NCI-H345 (cell line): ENCODE measurements at places on chromosomes 1 and 21.

- no peak for DNase-seq
These were observed 16.8 kb upstream of the POGZ start for GRCh38 chr1:151476083-151476482.

GRCh38 chr1:115924770-115925169 is 51.5 kb upstream of the SLC22A15 start:
- no peak for DNase-seq

DNA sequence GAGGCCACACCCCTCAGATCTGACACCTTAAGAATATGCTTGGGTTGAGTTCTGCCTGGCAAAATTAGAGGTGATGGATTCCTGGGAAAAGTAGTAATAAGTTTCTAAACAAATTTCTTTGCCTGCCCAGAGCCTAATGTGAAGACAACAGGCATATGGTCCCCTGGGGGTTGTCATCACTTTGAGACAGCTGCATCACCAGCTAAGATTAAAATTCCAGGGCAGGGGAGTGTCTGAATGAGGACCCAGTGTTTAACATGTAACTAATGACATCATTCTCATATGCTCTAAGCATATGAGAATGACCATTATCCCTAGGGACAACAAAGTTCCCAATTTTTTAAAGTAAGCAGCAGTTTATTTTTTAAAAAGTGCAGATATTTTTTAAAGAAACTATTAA is 432.2 kb downstream of the PCP4 start:
- no peak for DNase-seq

GRCh38 chr1:61523229-61523628 is 201.7 kb downstream of the TM2D1 start:
- DNase-seq = no peak

- no peak for DNase-seq
These were observed 139.1 kb upstream of the FMN2 start for GRCh38 chr1:239952348-239953308.

DNA sequence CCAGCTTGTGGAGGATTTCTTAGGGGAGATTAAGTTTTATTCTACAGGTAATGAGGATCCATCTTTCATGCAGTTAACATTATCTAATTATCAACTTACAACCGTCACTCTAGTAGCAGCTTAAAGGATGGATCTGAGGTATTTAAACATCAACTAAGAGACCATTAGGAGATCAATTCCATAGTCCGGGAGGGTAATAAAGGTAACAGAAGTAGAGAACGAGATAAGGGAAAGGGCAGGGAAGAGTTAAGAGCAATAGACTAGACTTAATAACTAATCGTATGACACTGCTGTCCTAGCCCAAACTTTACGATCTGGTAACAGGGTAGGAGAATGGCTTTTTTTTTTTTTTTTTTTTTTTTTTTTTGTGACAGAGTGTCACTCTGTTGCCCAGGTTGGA is 19.5 kb upstream of the CCDC17 start:
- DNase-seq = no peak

- DNase-seq = no peak
These were observed 20.0 kb downstream of the F11R start for GRCh38 chr1:161000736-161001480.

DNA sequence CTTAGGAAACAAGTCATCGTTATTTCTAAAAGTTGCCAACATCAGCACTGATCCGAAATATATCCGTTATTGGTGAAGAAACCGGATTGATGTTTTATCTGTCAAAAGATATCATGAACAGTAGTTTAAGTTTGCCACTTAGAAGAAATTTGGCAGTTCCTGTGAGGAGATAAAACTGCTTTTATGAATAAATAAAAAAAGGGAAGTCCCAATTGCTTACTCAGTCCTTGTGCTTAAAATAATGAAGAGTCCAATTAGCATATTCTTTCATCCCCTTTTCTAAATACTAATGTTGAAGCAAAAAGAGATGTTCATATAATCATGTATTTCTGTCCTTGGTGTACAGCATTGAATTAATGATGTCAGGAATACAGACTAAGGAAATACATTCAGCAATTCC is 164.6 kb downstream of the NCAM2 start:
- no peak for DNase-seq

GRCh38 chr1:165486663-165487062 is 41.7 kb upstream of the RXRG start:
- no peak for DNase-seq

DNA sequence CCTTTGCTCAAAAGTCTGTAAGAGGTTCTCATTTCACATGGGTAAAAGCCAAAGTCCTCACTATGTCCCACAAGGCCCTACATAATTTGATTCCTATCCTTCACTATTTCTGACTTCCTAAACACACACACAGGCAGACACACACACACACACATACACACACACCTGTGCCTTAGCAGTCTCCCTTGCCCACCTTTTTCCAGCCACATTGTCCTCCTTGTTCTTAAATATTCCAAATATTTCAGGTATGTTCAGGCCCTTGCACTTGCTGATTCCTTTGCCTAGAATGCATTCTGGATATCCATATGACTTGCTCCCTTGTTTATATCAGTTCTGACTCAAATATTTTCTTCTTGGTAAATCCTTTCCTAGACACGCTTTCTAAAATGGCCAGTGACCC is 54.6 kb downstream of the NTNG1 start:
- DNase-seq = no peak

- DNase-seq = no peak
These were observed 192.3 kb upstream of the C1orf87 start for GRCh38 chr1:60265560-60266535.

- DNase-seq = no peak
These were observed 47.2 kb downstream of the CAPN9 start for GRCh38 chr1:230794431-230794830.

DNA sequence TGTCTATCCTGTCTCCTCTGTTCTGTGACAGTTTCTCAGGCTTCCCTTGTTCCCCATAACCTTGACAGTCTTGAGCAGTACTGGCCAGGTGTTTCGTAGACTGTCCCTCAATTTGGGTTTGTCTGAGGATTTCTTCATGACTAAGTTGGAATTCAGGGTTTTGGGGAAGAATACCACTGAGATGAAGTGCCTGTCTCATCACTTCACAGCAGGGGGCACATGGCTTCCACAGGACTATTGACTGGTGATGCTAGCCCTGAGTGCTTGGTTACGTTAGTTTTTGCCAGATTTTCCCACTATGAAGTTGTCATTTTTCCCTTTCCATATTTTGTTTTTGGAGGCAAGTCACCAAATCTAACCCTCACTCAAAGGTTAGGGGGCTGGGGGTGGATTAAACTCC is 45.7 kb downstream of the CDCP2 start:
- DNase-seq = no peak

DNA sequence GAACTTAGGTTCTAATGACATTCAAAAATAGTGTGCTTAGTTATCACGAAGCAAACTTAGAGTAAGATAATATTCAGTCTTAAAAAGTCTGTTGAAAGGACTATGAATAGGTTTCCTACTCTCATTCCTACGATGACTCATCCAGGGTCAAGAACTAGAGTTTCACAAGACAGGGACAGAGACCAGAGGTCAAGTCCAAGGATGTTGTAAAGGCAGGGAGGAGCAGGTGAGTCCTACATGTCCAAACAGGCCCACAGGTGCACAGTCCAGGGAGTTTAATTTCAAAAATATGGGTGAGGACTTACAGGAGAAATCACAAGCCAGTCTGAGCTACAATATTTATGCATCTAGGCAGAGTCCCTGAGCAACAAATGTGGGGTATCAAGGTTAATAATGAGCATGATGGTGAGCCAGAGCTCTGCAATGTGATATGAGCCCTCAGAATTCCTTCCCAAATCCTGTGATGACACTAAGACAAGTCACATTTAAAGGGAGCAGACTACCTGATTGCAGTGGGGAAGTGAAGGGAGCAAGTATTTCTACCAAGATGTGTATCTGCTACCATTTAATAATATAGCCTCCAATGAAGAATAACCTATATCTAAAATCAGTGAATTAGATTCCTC is 100.0 kb upstream of the NRIP1 start:
- DNase-seq = no peak

- DNase-seq = peak; percentile 66
These were observed 44.5 kb downstream of the ELAPOR1 start for GRCh38 chr1:109158433-109158832.

DNA sequence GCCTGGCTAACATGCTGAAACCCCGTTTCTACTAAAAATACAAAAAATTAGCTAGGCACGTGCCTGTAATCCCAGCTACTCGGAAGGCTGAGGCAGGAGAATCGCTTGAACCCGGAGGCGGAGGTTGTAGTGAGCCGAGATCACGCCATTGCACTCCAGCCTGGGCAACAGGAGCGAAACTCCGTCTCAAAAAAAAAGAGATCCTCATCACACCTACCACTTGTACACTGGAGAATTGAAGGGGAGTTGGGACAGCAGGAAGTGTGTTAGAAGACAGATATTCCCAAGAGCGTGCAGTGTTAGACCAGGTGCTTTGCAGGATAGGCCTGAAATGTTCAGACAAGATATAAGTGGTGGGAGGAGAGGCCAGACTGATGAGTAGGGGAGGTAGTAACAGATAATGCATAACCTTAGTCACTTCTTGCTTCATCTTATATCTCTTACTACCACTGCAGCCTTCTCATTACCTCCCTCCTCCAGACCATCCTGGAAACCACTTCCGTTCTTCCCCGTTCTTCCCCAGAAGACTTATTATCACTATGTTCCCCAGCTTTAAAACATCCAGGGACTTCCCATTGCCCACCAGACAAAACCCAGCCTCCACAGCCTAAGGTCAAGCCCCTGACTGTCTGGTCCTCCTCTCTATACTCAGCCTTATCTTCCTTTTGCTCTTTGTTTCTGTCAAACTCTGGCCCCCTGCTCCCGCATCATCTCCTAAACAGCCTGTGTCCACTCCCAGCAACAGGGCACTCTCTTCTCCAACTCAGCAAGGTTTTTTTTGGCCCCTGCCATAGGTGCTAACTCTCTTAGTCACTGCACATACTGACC is 21.3 kb downstream of the FAM20B start:
- DNase-seq = no peak

GRCh38 chr1:156073740-156074139 is 8.5 kb downstream of the MEX3A start:
- no peak for DNase-seq

DNA sequence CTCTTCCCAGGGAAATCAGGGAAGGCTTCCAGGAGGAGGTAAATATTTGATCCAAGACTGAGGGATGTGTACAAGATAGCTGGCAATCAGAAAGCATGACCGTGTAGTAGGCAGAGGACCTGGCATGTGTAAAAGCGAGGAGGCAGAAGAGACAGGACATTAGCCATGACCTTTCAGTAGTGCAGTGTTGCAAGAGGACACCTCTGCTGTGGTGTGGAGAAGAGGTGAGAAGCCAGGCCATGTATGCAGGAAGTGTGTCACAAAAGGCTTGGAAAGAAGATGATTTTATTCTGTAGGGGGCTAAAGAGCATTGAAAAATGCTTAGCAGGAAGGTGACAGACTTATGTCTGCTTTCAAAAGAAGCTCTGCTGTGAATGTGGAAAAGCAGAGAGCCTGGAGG is 381.0 kb downstream of the ZP4 start:
- DNase-seq = no peak

- no peak for DNase-seq
These were observed 49.7 kb downstream of the LMX1A start for GRCh38 chr1:165306543-165307434.

GRCh38 chr1:46585312-46585938 is 18.6 kb downstream of the MKNK1 start:
- no peak for DNase-seq

DNA sequence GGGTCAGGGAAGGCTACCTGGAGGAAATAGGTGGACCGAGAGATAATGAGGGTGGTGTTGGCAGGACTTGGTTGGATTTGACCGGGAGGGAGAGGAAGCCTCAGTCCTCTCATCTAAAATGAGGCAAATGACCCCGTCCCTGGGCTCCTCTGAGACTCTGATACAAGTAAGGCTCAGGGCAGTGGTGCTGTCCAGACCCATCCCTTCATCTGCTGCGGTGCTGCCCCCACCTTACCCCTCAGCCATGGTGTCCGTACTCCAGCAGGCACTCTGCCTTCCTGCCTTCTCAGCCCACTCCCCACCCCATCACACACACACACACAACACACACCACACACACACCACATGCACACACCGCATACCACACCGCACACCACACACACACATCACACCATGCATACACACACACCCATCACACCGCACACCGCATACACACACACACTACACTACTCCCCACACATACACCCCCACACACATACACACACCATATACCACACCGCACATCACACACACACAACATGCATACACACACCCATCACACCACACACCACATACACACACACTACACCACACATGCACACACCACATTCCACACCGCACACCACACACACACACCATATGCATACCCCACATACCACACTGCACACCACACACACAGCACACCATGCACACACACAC is 29.4 kb upstream of the SLC26A9 start:
- DNase-seq = no peak

DNA sequence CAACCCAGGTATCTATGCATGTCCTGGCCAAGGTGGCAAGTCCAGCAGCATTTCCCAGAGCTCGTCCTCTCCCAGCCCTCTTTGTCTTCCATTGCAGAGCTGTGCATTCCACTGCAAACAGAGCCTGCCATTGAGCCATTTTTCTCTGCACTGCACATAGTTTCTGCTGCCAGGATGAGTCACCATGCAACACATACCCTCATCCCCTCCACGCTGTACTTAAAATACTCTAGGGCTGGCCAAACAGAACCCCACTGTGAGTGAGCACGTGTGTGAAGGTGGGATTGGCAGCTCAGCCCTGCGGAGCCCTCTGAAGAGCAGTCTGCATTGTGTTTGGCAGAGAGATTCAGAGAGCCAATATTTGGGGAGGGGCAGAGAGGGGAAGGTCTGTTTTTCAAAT is 3.9 kb upstream of the ATP1B1 start:
- DNase-seq = peak; percentile 93

GRCh38 chr21:35363458-35363857 is 314.4 kb upstream of the RUNX1 start:
- DNase-seq = no peak

DNA sequence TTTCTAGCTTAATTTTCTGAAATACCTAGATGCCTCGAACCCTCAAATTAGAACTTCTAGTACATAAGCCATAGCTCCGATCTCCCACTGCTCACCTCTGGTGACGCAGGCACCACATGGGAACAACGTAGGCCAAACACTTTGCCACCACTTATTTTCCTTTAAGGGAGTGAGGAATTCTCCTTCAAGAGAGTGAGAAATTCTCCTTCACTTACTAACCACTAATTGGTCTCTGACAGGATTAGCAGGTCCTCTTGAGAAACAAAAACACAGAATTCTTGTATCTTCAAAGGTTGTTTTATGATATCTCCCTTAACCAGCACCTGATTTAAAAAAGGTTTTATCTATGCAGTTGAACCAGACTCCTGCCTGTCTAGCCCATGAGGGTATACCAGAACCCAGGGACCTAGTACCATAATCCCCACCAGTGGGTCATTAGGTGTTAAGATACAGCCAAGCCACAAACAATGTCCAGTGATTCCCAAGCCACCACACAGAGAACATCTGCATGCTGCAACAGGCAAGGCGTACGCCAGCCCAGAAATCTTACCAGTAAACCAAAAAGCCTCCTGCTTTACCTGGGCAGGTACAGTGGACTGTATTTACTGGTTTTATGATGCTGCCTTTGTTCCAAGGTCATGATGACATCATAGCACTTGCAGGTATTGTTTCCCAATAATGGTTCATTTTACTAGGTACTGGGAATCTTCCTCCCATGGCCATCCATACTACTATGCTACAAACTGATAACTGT is 20.3 kb upstream of the CXADR start:
- no peak for DNase-seq

- DNase-seq = no peak
These were observed 300.2 kb upstream of the DUSP10 start for GRCh38 chr1:222042120-222042519.

- no peak for DNase-seq
These were observed 20.9 kb downstream of the BATF3 start for GRCh38 chr1:212678456-212679410.

- DNase-seq = no peak
These were observed 2.1 kb upstream of the UBR4 start for GRCh38 chr1:19212167-19212566.
